HCT116 (cell line): ENCODE measurements at places on chromosomes 6 and 20.

DNA sequence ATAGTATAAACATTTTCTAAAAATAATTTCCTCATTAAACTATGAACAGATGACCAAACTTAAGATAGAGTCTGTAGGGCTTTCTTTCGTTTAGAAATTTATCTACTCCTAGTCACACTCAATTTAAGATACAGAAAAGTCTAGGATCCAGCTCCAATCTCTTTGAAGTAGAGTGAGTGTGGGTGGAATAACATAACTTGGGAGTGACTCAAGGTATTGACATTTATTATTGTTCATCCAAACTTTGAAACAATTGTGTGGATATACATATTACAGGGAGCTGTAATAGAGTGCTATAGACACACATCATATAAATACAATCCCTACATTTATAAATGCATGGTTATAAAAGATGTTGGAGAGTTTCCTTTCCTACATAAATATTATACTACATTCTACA is 715.2 kb upstream of the MANEA start:
- DNase-seq, result no peak

DNA sequence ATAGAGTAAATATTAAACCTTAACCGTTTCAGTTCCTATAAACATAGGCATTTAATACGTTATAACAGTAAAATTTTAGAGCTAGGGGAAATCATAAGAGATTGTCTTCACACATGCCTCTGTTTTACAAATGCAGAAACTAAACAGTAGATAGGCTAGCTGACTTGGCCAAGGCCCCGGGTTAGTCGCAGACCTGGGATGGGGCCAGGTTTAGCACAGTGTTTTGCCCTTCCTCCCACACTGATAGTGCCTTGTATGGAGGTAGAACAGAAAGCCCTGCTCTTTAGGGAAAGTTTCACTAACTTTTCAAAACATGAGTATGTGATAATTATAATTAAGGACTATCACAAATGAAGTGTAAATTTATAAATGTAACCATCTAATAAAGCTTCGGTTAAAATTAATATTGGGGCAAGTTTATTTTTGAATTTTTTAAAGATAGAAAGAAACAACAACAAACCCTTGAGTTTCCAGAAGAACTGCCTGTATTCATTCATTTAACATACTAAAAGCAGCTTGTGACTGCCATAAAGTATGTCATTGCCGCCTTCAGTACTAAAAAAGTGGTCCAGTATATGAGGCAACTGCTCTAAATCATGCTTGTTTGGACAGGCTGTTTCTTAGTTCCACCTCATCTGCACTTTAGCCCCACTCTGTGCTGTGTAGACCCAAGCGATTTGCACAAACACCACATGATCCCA is 62.5 kb upstream of the LOC128125822 start:
- no peak for DNase-seq

- no peak for DNase-seq
Observed at GRCh38 chr6:167762259-167762962, 64.3 kb upstream of the AFDN start.

DNA sequence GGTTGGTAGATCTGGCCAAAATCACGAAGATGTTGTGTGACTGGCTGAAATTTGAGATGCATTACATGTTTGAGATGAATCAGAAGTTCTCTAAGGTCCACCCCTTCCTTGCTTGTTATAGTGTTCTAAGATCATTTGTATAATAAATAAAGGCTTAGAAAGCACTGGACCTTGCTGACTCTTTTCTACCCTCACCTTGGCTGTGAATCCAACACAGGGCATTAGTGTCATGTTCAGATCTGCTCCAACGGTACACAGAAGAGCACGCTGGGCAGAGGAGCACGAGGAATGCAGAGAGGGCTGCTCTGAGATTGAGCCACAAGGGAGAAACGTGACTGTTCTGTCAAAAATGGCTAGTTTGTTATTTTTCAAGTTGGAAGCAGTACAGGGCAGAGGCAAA is 169.5 kb upstream of the HDAC2 start:
- DNase-seq, result no peak

- DNase-seq, result no peak
Observed at GRCh38 chr6:103027271-103027931, 1633.9 kb downstream of the GRIK2 start.

DNA sequence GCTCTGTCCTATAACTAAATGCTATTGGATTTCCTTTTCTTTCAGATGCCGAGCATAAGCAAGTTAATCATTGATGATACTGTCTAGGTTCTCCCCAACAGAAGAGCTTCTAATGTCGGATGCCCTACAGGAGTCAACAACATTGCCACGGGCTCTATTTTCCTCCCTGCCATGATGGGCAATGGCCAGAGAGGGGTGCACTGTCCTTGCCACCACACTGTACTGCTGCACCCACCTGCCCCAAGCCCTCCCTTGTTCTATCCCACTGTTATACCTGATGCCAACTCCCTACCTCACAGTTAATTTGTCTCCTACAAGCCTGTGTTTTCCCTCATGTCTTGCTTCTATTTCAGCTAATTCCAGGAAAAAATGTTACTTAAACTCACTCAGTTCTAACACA is 773.6 kb upstream of the CHD6 start:
- DNase-seq, result no peak
